Endothelial cell (in vitro differentiated cells): ENCODE measurements at places on chromosomes 4 and X. TPM values are rescaled to one million over a fixed set of nuclear protein-coding genes. Genes with fewer than 3 reads are reported as not detected.

Gene TMEM47
- 1.6 TPM for total RNA-seq

DNA sequence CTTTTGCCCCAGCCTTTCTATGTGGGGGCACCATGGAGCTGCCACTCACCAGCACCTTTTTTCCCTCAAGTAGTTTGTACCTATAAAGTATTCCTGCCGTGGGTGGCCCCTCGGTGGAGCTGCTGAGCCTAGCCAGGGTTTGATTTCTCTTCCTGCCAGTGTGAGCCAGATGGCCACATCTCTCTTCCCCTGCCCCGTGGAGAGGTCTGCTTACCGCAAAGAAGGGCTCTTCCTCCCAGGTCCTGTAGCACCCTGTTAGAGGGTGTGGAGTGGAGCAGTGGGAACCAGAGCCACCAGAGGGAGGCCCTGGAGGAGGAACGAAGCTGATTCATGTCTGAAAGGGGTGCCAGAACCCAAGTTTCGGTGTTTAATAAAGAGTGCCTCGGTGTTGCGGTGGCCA is 95.4 kb downstream of the PTTG2 start:
- H3K4me3 ChIP-seq = peak overlapping the region; percentile 43
- peaks cover 4% of the 10 kb centered on the region for H3K27me3 ChIP-seq
- H3K36me3 ChIP-seq = peaks cover 24% of the 10 kb centered on the region
- DNase-seq = peak; percentile 43
- peak overlapping the region; percentile 94 for H3K27ac ChIP-seq

GRCh38 chr4:23938796-23939195 is 48.9 kb upstream of the PPARGC1A start:
- H3K27ac ChIP-seq = no peak overlapping the region
- no peak overlapping the region for H3K4me3 ChIP-seq
- H3K27me3 ChIP-seq = peaks cover 1% of the 10 kb centered on the region

DNA sequence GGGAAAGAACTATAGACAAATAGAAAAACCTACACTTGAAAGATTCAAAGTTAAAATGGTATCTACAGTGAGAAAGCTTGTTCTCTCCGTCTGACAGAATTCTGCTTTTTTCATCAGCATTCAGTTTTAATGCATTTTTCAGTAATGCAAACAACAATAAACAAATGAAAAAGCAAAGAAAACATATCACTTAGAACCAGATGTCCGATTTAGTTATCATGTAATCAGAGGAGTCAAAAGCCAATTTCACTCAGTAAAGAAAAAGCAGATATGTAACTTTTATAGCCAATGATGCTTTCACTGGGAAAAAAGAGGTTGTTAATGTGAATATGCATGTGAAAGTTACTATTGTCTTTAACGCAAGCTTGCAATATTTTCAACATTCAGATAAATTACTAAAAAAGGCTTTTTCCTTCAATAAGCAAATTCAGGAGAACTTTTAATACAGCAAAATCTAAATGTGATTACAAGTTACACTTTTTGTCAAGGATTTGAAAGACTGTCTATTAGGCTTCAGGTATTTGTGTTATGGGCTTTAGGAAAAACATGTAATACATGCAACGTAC is 70.7 kb downstream of the TMEM47 start:
- H3K36me3 ChIP-seq = no peaks in the 10 kb centered on the region
- no peak overlapping the region for H3K27ac ChIP-seq
- H3K27me3 ChIP-seq = no peaks in the 10 kb centered on the region
- peaks cover 3% of the 10 kb centered on the region for H3K4me1 ChIP-seq
- no peak for DNase-seq

DNA sequence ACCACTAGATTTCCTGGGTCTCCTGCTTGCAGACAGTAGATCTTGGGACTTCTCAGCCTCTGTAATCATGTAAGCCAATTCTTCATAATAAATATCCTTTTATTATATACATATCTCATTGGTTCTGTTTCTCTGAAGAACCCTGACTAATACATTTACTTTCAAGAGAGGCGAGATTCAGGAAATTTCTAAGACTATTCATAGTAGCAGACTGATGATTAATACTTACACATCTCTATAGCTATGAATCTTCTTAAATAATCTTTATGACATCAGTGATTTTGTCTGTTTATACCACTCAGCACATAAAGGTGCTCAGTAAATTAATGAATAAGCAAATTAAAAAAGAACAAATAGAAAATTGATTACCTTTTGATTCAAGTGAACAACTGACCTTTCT is 682.3 kb upstream of the GRID2 start:
- H3K4me1 ChIP-seq = peaks cover 25% of the 10 kb centered on the region
- H3K36me3 ChIP-seq = peaks cover 3% of the 10 kb centered on the region
- H3K27ac ChIP-seq = no peak overlapping the region
- no peak for DNase-seq

DNA sequence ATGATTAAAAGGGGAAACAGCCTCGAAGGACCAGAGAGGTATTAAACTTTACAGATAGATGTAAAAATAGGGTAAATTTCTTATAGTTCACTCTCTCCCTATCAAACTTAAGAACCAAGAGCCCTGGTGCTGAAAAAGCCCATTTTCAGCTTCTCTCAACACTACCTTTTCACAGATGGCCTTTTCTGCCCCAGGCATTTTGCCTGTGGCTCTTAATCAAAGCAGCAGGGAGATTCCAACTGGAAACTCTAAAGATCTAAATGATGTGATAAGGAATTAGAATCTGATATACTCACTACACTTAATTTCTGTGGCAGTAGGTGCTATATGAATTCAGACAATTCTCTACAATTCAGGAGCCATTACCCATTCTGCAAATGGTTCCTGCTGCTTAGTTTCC is 60.0 kb downstream of the AMMECR1 start:
- peaks cover 5% of the 10 kb centered on the region for H3K4me1 ChIP-seq
- no peaks in the 10 kb centered on the region for H3K27me3 ChIP-seq
- no peak overlapping the region for H3K4me3 ChIP-seq

Gene ABLIM2
- total RNA-seq = 0.74 TPM

- H3K27me3 ChIP-seq = peaks cover 6% of the 10 kb centered on the region
- peaks cover 22% of the 10 kb centered on the region for H3K36me3 ChIP-seq
- no peak for DNase-seq
- no peak overlapping the region for H3K27ac ChIP-seq
- no peak overlapping the region for H3K4me3 ChIP-seq
Observed at GRCh38 chr4:54750341-54750740, 92.6 kb downstream of the KIT start.

Gene TLR2
- not detected for total RNA-seq

- DNase-seq = no peak
- peaks cover 40% of the 10 kb centered on the region for H3K27me3 ChIP-seq
- H3K4me3 ChIP-seq = peak overlapping the region; percentile 79
- H3K4me1 ChIP-seq = peaks cover 42% of the 10 kb centered on the region
- H3K27ac ChIP-seq = no peak overlapping the region
Observed at GRCh38 chr4:84496706-84497503, 2.2 kb downstream of the NKX6-1 start.

Gene DAPP1
- not detected for total RNA-seq

Gene ADGRG2
- total RNA-seq = not detected

Gene PNCK
- 0.41 TPM for total RNA-seq

Gene CT45A2
- total RNA-seq = not detected

DNA sequence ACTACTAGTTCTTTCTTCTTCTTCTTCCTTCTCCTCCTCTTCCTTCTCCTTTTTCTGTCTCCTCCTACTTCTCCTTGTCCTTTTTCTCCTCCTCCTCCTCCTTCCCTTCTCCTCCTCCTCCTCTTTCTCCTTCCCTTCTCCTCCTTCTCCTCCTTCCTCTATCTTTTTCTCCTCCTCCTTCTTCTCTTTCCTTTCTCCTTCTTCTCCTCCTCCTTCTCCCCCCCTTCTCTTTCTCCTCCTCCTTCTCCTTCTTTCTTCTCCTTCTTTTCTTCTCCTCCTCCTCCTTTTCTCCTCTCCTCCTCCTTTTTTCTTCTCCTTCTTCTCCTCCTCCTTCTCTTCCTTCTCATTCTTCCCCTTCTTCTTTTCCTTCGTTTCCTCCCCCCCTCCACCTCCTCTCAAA is 21.8 kb upstream of the NAP1L5 start:
- peaks cover 1% of the 10 kb centered on the region for H3K27me3 ChIP-seq
- H3K4me3 ChIP-seq = no peak overlapping the region
- peaks cover 34% of the 10 kb centered on the region for H3K36me3 ChIP-seq
- no peaks in the 10 kb centered on the region for H3K4me1 ChIP-seq

DNA sequence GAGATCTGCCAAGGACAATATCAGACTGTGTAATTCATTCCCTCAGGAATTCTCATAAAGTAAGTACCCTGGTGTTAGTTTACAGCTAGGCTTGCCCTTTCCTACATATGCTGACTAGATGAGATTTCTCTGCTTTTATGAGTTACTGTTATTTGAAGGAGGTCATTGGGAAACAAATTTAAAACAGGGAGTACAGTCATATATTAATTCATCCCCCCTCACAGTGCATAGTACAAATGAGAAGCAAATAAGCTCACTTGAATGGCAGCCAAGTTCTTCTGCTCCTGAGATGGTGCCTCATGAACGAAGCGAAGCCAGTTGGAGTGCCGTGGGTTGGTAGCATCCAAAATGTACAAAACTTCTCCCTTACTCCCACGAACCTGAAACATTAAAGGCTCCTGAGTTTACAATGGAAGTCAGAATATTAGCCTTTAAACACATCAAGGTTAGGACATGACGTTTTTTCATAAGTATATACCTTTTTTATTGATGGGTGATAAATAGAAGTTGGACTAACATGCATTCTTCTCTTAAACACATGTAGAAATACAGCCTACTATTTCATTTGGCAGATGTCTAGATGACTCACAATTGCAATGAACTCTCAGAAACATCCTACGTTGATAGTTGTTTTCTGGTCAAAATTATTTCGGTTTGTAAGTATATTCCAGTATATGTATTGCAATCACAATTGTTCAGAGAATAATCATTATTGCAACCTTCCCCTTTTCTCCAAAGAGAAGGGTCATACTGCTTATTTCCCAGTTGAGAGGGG is 69.2 kb downstream of the PRDM5 start:
- no peaks in the 10 kb centered on the region for H3K36me3 ChIP-seq
- H3K27me3 ChIP-seq = peaks cover 1% of the 10 kb centered on the region
- no peak overlapping the region for H3K27ac ChIP-seq
- DNase-seq = no peak

Gene CHST7
- total RNA-seq = 54.6 TPM

Gene CXorf51B
- not detected for total RNA-seq

Gene COMMD8
- 8.5 TPM for total RNA-seq

GRCh38 chr4:152161676-152162330 is 374.1 kb downstream of the FBXW7 start:
- no peak overlapping the region for H3K27ac ChIP-seq
- peaks cover 2% of the 10 kb centered on the region for H3K27me3 ChIP-seq
- no peak overlapping the region for H3K4me3 ChIP-seq
- H3K4me1 ChIP-seq = no peaks in the 10 kb centered on the region
- no peak for DNase-seq

DNA sequence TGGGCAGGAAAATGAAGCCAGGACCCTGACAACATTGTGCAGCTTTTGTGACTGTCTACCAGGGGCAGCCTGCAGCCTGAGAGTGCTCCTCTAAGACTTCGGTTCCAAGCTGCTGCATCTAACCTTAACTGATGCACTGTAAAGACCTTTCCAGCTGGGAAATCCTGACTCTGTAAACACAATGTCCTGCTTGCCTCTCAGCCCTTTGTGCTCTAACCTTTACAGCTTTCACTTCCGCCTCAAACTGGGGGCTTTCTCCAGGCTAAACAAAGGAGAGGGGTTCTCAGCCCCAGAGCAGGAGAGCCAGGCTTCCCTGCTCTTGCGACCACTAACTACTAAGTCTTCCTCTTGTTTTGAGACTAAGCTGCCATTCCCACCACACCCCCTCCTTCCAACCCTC is 19.3 kb upstream of the RASL11B start:
- DNase-seq = no peak
- H3K27ac ChIP-seq = no peak overlapping the region
- no peak overlapping the region for H3K4me3 ChIP-seq
- no peaks in the 10 kb centered on the region for H3K36me3 ChIP-seq
- H3K4me1 ChIP-seq = peaks cover 13% of the 10 kb centered on the region

GRCh38 chr4:5976921-5977320 is 41.3 kb downstream of the C4orf50 start:
- H3K36me3 ChIP-seq = no peaks in the 10 kb centered on the region
- peaks cover 3% of the 10 kb centered on the region for H3K27me3 ChIP-seq
- DNase-seq = no peak
- H3K4me3 ChIP-seq = no peak overlapping the region
- H3K4me1 ChIP-seq = no peaks in the 10 kb centered on the region

- no peak overlapping the region for H3K27ac ChIP-seq
- H3K4me3 ChIP-seq = no peak overlapping the region
- H3K4me1 ChIP-seq = no peaks in the 10 kb centered on the region
- no peaks in the 10 kb centered on the region for H3K27me3 ChIP-seq
Observed at GRCh38 chr4:35538807-35539206, 705.5 kb downstream of the ARAP2 start.

GRCh38 chr4:40228497-40229365 is 31.9 kb downstream of the RHOH start:
- H3K4me3 ChIP-seq = no peak overlapping the region
- DNase-seq = no peak
- H3K36me3 ChIP-seq = peaks cover 12% of the 10 kb centered on the region
- no peaks in the 10 kb centered on the region for H3K27me3 ChIP-seq
- H3K4me1 ChIP-seq = peaks cover 16% of the 10 kb centered on the region

GRCh38 chrX:150566734-150567182 is 1.7 kb upstream of the MTM1 start:
- DNase-seq = no peak
- H3K27me3 ChIP-seq = no peaks in the 10 kb centered on the region
- peaks cover 12% of the 10 kb centered on the region for H3K4me1 ChIP-seq
- H3K36me3 ChIP-seq = no peaks in the 10 kb centered on the region
- no peak overlapping the region for H3K27ac ChIP-seq

Gene DUSP21
- not detected for total RNA-seq

GRCh38 chr4:7067126-7067451 is 775 bp downstream of the GRPEL1 start:
- DNase-seq = no peak
- peaks cover 13% of the 10 kb centered on the region for H3K36me3 ChIP-seq
- no peak overlapping the region for H3K27ac ChIP-seq
- H3K4me3 ChIP-seq = peak overlapping the region; percentile 94

Gene C1QTNF7
- total RNA-seq = not detected

DNA sequence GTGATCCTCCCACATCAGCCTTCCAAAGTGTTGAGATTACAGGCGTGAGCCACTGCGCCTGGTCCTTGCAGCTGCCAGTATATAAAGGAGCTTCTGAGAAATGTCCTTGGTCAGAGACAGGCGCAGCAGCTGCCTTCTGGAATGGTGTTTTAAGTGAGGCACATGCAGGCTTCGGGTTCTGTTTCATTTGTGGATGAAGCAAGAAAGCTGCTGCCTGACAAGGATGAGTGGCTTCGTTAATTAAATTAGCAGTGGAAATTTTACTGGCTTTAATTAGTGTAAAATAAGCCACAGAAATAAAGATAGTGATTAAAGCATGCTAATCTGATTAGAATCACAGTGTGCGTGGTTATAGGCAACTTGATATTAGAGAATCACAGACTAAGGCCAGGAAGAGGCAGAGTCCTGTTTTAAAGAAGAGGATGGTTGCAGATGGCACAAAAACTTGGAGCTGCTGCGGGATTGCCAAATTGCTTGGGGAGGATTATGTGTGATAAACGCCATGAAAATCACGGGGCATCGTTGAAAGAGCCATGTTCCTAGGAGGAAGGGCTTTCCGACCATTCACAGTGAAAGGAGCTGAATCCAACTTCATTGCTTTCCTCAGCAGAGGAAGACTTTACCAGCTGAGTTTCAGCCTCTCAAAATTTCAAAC is 348.4 kb upstream of the FAT1 start:
- H3K27ac ChIP-seq = no peak overlapping the region
- DNase-seq = no peak
- no peak overlapping the region for H3K4me3 ChIP-seq
- no peaks in the 10 kb centered on the region for H3K36me3 ChIP-seq
- peaks cover 2% of the 10 kb centered on the region for H3K27me3 ChIP-seq
- H3K4me1 ChIP-seq = no peaks in the 10 kb centered on the region

- H3K27me3 ChIP-seq = peaks cover 2% of the 10 kb centered on the region
- no peak for DNase-seq
- no peak overlapping the region for H3K27ac ChIP-seq
- no peak overlapping the region for H3K4me3 ChIP-seq
- no peaks in the 10 kb centered on the region for H3K4me1 ChIP-seq
Observed at GRCh38 chr4:34766935-34767334, 1477.4 kb downstream of the ARAP2 start.

Gene GPR173
- total RNA-seq = 9.4 TPM

Gene PDZD4
- total RNA-seq = 2.6 TPM
